CD4-positive, alpha-beta T cell treated with Interleukin-6 for 4 hours (primary cell): ENCODE measurements at places on chromosomes 3 and 15.

DNA sequence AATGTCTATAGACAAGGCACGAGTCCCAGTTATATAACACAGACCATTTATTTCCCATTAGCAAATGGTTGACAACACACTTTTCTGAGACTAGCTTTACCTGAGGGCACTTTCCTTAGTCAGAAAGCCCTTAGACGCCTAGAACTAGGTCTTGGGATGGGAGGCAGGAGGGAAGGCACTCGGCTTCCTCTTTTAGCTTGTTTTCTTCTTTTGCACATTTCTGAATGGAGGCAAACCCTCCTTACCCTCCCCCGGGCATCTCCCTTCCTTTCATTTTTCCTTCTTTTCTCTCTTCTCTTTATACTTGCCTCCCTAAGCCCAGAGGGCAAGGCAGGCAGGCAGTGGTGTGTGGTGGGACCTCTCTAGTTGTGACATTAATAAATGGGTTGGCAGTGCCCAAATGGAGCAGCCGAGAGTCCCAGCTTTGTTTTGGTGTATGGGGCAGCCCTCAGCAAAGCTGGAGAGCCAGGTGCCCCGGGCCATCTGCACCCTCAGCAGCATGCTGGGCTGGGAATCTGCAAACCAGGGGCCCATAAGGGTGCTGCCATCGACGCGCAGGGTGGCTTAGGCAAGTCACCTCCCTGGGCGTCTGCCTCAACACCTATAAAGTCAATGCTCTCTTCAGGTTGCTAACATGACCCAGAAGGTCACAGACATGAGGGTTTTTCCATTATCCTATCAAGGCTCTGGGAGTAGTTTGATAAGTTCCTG is 21.1 kb upstream of the BCL2L10 start:
- no peak for DNase-seq

GRCh38 chr15:75156326-75157215 is 45.1 kb upstream of the C15orf39 start:
- DNase-seq: no peak

DNA sequence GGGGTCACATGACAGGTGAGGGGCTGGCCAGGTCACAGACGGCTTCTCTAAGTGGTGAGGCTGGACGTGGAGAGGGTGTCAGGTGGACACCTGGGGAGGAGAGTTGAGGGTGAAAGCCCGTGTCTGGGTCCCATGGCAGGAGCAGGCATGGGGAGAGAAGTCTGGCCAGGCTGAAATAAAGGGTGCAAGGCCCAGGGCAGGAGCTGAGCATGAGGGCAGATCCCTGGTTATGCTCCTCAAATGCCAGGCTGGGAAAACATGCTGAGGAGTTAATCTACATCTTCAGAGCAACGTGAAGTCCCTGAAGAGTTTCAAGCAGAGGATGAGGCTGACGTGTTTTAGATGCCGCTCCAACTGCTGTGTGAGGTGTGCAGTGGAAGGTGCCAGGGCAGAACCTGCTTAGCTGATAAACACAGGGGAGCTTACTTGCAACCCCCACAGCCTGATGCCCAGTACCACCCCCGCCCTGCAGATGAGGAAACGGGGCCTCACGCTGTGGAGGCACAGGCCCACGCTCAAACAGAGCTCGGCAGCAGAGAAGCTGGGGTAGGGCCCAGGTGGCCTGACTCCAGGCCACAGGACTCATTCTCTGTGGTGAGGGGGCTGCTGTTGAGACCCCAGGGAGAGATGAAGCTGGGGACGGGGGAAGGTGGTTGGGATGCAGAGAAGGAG is 40.5 kb downstream of the HCN4 start:
- DNase-seq: no peak

GRCh38 chr3:8841472-8841871 is 72.1 kb upstream of the OXTR start:
- DNase-seq: no peak

GRCh38 chr3:162200836-162201235 is 704.2 kb downstream of the OTOL1 start:
- DNase-seq: no peak

GRCh38 chr3:144162042-144162441 is 190.4 kb downstream of the DIPK2A start:
- no peak for DNase-seq

- no peak for DNase-seq
Measured at GRCh38 chr15:92011611-92012367, 158.3 kb downstream of the SLCO3A1 start.

DNA sequence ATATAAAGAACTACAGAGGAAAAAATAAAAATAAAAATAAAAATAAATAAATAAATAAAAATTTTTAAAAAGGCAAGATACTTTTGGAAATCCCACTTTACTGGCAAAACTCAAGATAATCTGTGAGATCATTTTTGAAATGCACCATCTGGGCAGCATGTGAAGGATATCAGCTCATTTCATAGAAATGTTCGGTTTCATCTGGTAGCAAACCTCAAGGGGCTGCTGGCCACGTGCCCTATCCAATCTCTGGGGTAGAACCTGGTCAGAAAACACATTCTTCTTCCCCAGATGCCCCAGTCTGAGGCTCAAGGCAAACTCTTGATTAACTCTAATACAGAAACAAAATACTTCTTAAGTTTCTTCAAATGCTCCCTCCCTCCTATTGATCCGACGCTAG is 166.0 kb downstream of the FMN1 start:
- no peak for DNase-seq

DNA sequence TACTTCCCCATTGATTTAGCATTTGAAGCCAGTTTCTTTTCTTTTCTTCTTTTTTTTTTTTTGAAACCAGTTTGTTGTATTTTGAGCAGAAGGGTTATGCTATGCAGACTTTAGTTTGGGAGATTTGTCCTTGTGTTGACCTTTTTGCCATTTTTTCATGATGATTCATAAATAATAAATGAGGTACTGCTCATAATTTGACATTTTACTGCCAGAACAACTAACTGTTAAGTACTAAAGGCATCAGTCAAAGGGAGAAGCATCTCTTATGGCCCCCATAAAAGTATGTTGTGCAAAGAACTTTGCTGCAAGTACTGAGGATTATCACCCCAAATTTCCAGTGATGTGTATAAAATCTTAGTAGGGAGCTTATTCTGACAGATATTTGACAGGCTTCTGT is 1.7 kb upstream of the GPR87 start:
- no peak for DNase-seq

GRCh38 chr15:41256577-41257038 is 25.5 kb downstream of the CHP1 start:
- DNase-seq: no peak

- DNase-seq: no peak
Measured at GRCh38 chr15:65305776-65306175, 1.3 kb downstream of the RNU5B-1 start.

DNA sequence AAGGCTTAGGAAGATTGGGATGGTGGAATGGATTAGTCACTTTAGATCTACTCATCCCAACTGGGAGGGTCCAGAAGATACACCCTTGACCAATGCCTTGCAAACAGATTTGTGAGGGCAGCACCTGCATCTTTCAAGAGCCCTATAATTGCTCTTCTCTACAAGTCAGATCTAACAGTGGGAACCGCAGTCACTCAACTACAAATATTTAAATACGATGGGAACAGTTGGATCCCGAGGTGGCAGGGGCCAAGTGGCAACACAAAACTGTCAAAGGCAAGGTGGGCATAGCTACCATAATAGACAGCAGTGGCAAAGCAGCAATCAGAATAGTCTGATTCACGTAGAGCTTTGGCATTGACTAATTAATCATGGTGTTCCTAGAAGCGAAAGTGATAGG is 152.0 kb downstream of the TBC1D5 start:
- no peak for DNase-seq

- no peak for DNase-seq
Measured at GRCh38 chr15:72911626-72912025, 128.1 kb upstream of the ADPGK start.

DNA sequence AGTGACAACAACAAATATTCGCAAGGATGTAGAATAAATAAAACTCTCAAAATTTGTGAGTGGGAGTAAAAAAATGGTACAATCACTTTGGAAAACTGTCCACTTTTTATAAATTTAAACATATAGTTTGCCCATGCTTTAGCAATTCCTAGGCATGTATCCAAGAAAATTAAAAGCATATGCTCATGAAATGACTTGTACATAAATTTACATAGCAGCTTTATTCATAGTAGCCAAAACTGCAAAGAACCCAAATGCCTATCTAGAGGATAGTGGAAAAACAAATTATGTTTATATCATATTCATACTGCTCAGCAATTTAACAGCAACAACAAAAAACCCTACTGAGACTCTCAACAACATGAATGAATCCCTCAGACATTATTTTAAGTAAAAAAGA is 363.6 kb upstream of the CCDC54 start:
- no peak for DNase-seq

DNA sequence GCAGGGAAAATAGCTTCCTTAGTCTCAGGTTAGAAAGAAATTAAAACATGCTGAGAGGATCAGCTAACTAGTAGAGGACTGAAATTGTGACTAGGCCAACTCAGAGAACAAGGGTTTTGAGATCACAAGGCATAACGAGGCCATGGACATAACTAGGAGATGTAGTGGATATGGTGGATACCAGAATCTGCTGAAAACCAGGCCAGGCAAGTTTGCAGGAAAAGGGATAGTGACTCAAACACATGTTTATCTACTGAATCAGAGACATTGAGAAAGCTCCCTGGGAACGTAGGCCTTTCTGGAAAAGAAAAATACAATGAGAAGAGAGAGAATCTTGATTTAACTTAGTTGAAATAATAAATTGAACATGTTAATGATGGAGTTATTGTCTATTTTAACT is 326.5 kb upstream of the GBE1 start:
- DNase-seq: no peak

- DNase-seq: peak; percentile 65
Measured at GRCh38 chr15:60006203-60006862, 2.2 kb downstream of the FOXB1 start.

DNA sequence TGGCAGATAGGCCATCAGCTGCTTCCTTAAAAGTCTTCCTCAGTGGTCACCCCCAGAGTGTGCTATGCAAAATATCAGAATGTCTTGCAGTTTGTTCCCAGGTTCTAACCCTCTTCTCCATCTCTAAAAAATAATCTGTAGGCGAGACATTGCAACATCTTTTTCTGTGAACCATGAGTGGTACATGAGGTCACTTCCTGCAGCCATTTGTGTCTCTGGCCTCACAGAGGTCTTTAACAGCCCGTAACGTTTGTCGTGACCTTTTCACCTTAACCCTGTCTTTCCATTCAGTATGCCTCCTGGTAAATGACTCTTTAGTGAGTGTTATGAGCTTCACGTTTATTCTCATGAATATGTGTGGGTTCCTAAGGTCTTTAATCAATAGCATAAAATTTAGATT is 145.4 kb downstream of the KLHL25 start:
- DNase-seq: no peak

- no peak for DNase-seq
Measured at GRCh38 chr15:86506401-86506800, 426.7 kb downstream of the AGBL1 start.

DNA sequence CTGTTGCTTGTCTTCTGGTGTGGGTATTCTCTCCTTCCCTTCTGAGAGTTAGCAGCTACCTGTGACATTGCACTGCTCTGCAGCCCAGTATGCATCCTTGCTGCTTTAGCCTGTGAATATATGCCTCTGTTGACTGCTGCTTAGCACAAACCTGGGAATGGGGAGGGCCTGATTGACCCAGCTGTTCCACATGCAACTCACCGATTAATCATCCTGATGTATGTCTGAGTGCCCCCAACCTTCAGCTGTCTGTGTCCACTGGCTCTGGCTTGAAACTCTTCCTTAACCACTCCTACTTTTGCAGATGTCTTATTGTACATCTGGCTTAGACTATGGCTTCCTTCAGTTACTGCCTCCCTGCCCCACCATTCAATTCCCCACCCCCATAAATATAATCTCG is 119.1 kb downstream of the RASA2 start:
- DNase-seq: no peak

- DNase-seq: no peak
Measured at GRCh38 chr3:171791692-171792076, 18.6 kb downstream of the PLD1 start.

DNA sequence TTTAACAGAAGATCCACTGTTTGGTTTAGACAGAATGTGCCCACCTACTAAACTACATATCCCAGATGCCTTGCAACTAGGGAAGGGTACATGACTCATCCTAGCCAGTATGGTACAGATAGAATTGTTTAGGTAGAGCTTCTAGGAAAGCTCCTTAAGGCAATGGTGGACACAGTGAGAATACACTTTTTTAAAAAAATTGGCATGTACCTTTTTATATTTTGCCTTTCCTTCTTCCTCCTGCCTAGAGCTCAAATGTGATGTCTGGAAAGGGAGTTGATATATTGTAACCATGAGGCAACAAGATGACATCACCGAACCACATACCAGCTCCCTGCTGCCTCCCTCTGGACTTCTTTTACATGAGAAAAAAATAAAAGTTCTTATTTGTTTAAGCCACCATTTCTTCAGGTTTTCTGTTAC is 14.4 kb upstream of the C3orf80 start:
- no peak for DNase-seq

GRCh38 chr15:31353931-31354330 is 27.3 kb downstream of the KLF13 start:
- no peak for DNase-seq

DNA sequence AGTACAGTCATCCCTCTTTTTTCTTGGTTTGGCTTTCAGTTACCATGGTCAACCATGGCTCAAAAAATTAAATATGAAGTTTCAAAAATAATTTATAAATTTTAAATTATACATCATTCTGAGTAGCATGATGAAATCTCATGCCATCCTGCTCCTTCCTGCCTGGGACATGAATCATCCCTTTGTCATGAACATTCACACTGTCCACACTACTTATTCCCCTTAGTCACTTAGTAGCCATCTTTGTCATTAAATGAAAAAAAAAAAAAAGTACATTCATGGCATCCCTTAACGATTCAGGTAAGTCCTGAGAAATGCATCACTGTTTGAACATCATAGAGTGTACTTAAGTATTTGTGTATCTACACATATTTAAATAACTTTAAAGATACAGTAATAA is 1046.3 kb downstream of the ROBO2 start:
- DNase-seq: no peak
